ENCODE measurements at places on chromosomes 11 and 22.

- DNase-seq, result no peak
Observed at GRCh38 chr11:7579361-7579791, 65.6 kb downstream of the PPFIBP2 start.

DNA sequence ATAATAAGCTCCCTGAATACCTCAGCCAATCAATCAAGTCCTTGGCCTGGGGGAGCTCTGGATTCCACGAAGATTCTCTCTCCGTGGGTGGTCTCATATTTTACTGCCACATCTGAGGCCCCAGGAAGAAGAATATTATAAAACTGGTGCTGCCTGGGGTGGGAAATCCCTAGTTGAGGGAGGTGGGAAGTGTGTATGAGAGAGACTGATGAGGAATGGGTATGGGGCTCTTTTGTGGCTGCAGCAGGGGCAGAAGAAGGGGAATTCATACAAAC is 71.5 kb downstream of the SYN3 start:
- no peak for DNase-seq

GRCh38 chr22:45553351-45554039 is 50.8 kb downstream of the FBLN1 start:
- peak; percentile 46 for DNase-seq

DNA sequence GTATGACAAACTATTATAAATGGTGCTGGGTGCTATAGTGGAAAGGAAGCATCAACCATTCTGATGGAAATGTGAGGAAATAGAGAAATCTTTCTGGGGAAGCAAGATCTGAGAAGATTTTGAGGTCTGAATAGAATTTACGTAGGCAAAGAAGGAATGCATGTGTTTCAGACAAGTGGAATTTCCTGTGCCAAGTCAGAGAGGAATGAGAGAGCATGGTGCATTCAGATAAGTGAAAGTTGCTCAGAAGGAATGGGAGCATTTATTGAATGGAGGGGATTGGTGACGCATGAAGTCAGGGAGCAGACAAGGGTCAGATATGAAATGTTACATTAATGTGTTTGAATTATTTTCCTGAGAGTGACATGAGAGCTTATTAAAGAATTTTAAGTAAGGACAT is 725.5 kb downstream of the METTL15 start:
- DNase-seq, result peak; percentile 99

- DNase-seq, result no peak
Observed at GRCh38 chr22:25390297-25391240, 171.1 kb downstream of the CRYBB2 start.

DNA sequence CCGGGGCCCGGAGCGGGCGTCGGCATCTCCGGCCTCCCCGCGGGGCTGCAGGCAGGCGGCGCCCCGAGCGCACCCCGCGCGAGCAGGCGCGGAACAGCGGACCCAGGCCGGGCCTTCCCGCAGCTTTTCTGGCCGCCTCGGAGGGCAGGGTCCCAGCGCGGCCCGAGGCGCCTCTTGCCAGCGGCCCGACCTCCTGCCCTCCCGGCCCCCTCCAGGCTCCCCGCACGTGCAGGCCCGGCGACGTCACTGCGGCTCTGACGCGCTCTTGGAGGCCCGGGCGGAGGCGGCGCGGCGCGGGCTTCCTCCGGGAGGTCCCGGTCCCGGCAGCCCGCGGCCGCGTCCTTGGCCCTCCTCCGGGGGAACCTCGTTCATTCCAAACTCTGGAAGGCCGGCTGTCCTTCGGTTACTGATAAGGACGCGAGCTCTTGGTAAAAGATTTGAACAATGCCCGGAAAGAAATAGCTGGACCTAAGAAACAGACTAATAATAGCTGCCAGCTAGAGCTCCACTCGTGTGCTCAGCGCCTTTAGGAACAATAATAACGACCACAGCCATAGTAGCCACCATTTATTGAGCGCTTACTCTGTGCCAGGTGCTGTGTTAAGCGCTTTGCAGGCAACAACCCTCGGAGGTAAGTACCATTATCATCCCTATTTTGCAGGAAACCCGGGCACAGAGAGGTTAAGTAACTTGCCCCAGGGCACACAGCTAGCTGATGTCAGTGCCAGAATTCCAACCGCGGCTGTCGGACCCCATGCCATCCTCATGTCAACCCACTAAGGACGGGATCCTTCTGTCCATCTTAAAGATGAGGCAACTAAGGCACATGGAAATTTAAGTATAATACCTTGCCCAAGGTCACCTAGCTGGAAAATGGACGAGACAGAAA is 39.1 kb upstream of the CREB3L1 start:
- DNase-seq, result no peak

DNA sequence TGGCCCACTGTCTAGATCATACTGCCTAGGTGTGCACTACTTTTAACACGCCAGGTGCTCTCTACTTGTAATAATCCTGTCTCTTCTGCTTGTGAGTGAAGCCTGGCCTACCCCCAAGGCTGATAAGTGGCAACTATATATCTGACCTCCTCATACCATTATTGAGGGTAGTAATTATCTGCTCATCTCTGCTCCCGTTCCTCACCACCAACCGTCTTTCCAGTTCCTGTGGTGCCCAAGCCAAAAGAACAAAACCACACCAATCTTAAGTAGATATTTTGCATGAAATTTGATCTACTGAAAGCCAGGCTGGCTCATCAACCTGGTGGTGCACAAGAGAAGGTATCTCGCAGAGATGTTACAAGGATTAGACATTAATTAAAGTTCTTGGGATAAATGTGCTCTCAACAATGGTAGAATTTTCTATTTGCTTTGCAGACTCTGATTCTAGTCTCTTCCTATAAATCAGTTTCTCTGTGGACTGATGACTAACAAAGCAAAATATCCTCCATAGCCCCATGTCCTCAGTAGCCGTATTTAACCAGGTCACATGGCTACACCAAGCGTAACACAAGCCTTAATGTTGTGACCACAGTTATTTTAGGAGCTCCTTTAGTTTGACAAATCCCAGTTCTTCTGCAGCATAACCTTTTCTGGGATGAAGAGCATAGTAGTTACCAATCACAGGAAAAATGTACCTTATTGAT is 267.2 kb downstream of the NTM start:
- DNase-seq, result no peak

- no peak for DNase-seq
Observed at GRCh38 chr11:127275774-127276173, 275.2 kb upstream of the KIRREL3 start.

GRCh38 chr11:8928205-8928604 is 4.5 kb downstream of the C11orf16 start:
- DNase-seq, result no peak

- DNase-seq, result no peak
Observed at GRCh38 chr11:62505440-62506091, 41.0 kb downstream of the AHNAK start.

DNA sequence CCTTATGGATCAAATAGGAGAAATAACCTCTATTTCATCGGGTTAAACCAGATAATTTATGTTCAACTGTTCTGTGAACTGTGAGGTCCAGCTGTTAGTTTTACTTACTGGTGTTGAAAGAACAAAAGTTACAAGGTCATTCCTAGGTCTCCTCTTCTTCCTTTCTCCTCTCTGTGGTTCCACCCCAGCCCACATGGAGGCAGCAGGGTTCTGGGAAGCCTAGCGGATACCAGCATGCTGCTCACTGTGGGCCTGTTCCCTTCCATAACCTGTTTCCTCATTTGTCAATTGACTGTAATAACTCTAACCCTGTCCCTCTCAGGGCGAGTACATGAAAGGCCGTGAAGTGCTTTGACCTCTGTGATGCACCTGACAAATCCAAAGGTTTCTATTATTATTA is 27.8 kb downstream of the RELT start:
- no peak for DNase-seq

- no peak for DNase-seq
Observed at GRCh38 chr22:39240831-39241793, 3.7 kb downstream of the PDGFB start.

DNA sequence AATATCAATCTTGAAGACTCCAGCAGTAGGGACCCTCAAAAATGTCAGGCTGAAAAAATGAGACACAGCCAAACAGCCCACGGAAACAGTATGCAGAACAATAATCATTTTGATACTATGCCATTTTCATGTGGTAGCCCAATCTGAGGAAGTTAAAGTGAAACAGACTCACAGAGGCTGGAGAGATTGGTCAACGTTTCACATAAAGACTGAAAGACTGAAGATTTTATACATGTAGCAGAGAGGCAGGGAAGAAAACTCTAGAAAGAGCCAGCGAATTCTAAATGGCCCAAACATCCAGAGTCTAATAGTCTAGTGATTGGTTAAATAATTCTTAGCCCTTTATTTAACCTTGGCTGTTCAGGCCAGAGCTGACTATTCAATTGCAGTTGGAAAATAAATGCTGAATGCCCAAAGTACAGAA is 49.4 kb downstream of the MAML2 start:
- DNase-seq, result no peak

- no peak for DNase-seq
Observed at GRCh38 chr11:30171661-30172060, 59.2 kb upstream of the FSHB start.

DNA sequence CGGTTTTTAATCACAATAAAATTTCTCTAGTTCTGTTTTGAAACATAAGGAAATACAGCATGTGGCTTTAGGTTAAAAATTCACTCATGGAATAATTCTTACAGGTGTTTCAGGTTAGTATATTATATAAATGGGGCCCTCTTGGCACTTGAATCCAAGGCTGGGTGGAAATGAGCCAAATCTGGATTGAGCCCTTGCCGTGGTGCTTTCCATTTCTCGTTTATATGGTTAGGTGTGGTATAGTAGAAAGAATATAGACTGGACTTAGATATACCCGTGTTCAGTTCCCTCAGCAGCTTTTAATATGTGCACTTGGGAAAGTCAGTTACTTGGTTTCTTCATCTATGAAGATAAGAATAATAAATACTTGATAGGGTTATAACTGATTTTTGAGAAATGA is 16.0 kb downstream of the ZFP91 start:
- DNase-seq, result no peak
